Breast epithelium (tissue), 4 donors: ENCODE measurements at places on chromosomes 6 and 20.

DNA sequence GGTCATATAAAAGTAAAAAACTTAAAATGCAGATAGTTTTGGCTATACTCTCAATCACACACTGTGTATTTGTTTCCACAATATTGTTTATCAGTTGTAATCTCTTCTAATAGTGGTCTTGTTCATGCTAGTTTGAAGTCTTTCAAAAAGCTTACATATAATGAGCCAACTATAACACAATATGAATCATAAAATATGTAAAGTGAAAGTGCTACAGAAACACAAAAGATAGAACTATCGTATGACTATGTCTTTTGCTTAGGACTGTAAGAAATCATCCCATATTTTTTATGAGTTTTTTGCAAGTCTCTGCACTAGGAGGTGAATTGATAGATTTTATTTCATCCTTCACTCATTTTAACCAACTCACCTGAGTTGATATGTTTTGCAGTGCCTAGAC is 136.0 kb downstream of the MMUT start:
- DNase-seq = no peak

GRCh38 chr20:13684566-13685222 is 46.0 kb upstream of the TASP1 start:
- DNase-seq = no peak

GRCh38 chr6:144893680-144894151 is 608.6 kb downstream of the UTRN start:
- no peak for DNase-seq

DNA sequence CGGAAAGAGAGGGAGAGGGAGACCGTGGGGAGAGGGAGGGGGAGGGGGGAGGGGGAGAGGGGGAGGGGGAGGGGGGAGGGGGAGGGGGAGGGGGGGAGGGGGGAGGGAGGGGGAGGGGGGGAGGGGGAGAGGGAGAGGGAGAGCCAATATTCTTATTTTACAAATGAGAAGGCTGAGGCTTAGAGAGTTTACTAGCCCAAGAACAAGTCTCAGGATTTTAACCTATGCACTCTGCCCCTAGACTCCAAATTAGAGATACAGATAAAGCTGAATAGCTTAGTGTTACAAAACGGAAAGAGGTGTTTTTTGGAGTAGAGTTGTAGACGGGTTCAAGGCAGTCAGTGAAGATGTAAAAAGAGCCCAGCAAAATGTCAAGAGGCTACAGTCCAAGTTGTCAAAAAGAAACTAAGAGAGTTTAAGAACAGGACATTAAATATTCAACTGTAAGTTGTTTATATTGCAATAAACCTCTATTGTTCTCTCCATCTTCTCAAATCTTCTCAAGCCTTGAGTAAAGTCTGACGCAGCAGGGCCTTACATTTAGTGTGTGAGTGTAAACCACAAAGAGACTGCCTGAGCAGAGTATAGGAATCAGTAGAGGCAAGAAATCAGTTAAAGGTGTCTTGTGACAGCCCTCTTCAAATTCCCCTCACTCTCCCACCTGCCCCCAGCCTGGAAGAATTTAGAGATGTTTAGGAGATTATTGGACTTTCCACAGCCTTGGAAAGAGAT is 34.9 kb upstream of the AKIRIN2 start:
- DNase-seq = no peak

- DNase-seq = no peak
Measured at GRCh38 chr6:127198549-127198948, 68.1 kb upstream of the RNF146 start.

GRCh38 chr20:40714109-40714508 is 25.1 kb upstream of the MAFB start:
- DNase-seq = no peak

DNA sequence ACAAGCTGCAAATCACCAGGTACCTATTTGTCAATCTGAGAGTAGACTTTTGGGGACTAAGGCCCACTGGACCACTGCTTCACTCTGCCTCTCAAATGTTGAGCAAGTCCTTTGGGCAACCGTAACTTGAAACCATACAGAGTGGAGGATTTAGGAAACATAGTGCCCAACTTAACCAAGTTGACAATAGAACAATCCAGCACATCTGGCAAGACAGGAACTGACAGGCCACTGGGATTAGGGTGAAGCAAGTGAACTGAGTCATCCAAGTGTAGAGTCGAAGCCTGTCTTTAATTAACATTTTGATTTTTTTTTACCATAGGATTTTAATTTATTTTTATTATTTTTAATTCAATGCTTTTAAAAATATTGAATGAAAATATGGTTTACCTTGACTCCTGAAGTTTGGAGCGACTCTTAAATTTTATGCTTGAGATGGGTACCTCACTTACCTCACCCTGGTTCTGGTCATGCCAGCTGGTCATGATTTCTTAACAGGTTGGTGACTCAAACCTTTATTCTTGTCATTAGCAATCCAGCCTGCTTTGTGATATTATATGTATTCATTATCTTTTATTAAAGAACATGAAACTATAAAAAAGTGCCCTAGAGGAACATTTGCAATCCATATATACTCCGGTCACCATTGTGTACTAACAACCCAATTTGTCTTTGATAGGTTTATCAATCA is 312.1 kb upstream of the DEFB112 start:
- no peak for DNase-seq
